Posterior vena cava (tissue), 2 donors: ENCODE measurements at places on chromosomes 16 and 17.

- no peak for DNase-seq
Measured at GRCh38 chr16:48366165-48367093, 18.8 kb downstream of the SIAH1 start.

GRCh38 chr16:74107795-74108610 lies 188.6 kb upstream of the PSMD7 start:
- DNase-seq: no peak

DNA sequence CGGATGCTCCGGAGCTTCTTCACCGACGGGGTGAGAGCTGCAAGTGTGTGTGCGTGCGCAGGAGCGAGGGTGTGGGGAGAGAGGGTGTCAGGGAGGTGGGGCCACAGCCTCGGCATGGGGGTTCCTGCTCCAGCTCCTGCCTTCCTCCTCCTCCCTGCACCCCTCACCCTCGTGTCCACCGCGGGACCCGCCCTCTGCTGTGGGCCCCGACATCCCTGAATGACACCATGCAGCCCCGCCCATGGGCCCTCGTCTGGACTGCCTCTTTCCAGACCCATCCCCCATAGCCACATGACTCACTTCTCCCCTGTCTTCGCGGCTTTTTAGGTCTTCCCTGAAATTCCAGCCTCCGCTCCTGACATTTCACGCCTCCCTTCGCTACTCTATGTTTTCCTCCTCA lies 41.6 kb downstream of the ARHGAP23 start:
- DNase-seq: no peak

- DNase-seq: no peak
Measured at GRCh38 chr16:12530302-12530701, 273.4 kb downstream of the CPPED1 start.

DNA sequence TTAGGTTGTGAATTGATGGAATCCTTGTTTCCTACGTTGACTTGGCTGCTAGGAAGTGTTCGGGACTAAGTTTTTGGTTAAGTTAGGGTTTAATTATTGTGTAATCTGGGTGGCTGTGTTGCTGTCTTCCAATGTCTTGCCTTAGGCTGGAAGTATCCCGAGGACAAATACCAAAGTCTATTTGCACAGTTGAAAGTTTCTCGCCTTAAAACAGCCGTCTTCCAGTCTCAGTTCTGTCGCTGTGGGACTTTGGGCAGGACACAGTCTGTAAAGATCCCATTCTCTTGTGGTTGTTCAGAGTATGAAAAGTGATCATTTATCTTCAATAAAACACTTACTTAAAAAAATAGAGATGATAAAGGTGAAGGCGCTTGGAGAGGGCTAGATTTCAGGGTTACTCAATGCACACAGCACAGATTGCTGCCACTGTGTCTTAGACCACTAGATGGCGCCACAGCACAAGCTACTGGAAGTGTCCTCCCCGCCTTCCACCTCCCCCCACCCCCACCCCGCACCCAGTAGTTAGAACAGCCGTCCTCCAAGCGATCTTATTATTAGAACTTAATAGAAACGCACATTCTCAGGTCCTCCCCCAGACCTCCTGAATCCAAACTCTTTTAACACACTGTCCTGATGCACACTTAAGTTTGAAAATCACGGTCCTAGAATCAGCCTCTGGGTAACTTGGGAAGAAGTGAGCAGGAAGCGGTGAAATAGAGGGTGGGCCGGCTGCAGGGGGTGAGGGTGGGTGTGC lies 45.8 kb downstream of the AKAP1 start:
- peak; percentile 92 for DNase-seq

- peak; percentile 59 for DNase-seq
Measured at GRCh38 chr17:15920758-15921239, 24.1 kb upstream of the ADORA2B start.

DNA sequence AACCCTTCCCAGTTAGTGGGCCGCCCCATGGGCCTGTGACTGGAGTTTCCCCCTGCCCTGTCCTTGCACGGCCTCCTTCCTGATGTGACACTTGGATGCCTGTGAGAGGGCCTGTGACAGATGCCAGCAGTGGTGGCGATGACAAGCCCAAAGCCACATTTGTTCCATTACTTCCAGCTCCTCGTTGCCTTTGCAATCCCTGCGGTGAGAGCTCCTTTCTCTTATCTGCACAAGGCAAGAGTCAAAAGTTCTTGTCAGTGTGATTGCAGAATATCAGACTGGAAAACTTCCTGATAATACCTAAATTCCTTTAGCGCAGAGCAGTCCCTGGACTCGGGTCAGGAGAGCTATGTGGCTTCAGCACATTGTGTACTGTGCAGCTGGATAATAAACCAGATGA lies 54.4 kb upstream of the ARHGAP44 start:
- no peak for DNase-seq

- DNase-seq: no peak
Measured at GRCh38 chr16:82452004-82452756, 174.6 kb upstream of the CDH13 start.

- no peak for DNase-seq
Measured at GRCh38 chr17:49510059-49510719, 15.1 kb downstream of the NGFR start.

DNA sequence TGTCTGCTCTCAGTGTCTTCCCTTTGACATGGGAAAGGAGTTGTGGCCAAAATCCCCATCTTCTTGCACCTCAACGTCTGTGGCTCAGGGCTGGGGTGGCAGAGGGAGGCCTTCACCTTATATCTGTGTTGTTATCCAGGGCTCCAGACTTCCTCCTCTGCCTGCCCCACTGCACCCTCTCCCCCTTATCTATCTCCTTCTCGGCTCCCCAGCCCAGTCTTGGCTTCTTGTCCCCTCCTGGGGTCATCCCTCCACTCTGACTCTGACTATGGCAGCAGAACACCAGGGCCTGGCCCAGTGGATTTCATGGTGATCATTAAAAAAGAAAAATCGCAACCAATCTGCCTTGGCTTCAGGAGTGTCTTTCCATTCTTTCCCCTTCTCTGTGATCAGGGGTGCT lies 918 bp upstream of the MRM1 start:
- DNase-seq: peak; percentile 78

DNA sequence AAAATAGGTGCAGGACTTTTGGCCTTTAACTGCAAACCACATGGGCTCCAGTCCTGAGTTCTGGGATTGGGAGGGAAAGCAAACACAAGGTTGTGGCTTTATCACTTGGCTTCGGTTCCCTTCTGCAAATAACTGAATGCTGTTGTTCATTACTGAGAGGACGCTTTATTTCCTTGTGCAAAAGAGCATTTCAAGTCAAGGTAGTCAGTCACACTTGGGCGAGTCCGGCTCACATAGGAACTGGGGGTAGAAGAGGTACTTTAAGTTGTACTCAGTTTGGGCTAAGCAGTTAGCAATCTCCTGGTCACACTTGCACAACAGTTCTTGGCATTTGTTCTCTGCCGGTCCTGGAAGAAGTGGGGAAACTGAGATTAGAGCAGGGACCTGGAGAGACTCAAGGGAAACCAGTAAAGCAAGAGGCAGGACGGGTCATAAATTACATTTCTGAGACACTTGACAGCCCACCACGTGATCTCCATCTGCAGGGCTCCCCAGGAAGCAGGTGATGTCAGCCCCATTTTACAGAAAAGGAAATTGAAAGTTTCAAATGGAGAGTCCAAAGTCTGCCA lies 21.6 kb downstream of the PLA2G10 start:
- peak; percentile 12 for DNase-seq

- no peak for DNase-seq
Measured at GRCh38 chr17:5225668-5226457, 8.8 kb downstream of the SCIMP start.

DNA sequence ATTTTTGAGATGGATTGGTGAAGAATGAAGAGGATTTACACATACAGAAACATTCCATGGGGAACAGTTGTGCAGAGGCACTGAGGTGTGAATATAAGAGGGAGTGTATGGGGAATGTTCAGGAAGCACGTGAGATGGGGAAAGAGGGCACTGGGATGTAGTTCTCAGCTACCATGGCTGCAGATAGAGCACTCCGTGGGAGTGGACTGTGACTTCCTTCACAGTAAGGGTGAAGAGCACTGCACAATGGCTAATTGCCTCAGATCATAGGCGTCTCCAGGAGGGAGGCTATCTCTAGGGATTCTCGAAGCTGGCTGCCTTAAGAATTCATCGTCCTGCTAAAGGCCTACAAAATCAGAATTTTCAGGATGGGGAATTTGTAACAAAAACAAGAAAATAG lies 7.0 kb downstream of the YPEL2 start:
- no peak for DNase-seq
